ENCODE measurements at places on chromosomes 3 and 15. TPM values are rescaled to one million over a fixed set of nuclear protein-coding genes. Genes with fewer than 3 reads are reported as not detected.

The C3orf85 gene
- total RNA-seq, result not detected

The IGSF11 gene
- total RNA-seq, result not detected

DNA sequence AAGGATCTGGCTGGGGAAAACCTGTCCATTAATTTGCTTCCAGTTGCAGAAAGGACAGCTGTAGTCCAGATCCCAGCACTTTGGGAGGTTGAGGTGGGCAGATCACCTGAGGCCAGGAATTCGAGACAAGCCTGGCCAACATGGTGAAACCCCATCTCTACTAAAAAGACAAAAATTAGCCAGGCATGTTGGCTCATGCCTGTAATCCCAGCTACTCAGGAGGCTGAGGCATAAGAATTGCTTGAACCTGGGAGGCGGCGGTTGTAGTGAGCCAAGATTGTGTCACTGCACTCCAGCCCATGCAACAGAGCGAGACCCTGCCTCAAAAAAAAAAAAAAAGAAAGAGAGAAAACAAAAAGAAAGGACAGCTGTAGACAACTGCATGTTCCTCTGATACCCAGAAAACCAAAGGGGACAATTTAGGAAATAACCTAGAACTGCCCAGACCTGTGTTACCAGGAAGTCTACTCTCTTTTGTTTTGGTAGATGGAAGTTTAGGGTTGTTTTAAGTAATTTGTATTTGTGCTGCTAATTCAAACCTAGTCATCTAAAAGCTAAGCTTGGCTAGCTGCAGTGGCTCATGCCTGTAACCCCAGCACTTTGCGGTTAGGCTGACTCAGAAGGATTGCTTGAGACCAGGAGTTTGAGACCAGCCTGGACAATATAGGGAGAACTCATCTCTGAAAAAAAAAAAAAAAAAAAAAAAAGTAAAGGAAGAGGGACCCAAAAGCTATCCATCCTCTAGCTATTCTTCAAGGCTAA, 22.7 kb downstream of the EXD1 start:
- DNase-seq, result peak; percentile 80

- DNase-seq, result no peak
Measured at GRCh38 chr15:77865106-77865610, 212.4 kb downstream of the TBC1D2B start.

DNA sequence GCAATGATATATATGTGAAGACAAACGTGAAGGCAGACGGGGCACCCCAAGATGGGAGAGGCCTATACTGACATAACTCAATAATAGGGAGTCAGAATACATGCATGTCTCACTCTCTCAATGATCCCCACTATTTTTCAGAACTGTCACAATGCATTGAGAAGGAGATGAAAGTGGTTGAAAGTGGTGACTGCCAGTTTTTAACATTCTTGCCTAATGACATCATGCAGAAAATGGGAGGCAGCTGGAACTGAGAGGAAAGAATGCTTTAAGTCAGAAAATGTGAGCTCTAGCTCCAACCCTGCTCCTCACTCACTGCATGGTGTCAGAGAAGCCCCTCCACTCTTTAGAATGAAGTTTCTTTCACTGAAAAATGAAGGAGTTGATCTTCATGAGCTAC, 55.3 kb upstream of the P2RY1 start:
- DNase-seq, result peak; percentile 9

- DNase-seq, result no peak
Measured at GRCh38 chr3:119239206-119239820, 1.4 kb downstream of the B4GALT4 start.

DNA sequence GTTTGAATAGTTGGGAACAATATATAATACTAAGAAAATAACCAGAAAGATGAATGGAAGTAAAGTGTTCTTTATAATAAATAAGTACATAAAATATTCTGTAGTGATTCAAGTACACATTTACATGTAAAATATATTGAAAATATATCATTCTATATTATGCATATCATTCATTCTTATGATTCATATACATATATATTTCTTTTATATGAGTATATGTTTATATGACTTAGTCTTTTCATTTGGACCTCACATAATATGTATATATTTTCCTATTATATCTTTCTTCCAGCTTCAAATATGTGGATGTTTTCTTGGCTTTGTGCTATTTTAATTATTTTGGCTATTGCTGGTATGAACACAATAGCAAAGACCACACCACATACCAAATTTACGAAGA, at the start of gene OTOL1:
TSS of gene OTOL1 (plus strand) at position 301 of the 400 bp plus-strand sequence. CDS start at position 301, 0 bp downstream.
- no peak for DNase-seq

- no peak for DNase-seq
Measured at GRCh38 chr15:27341780-27342343, 370.9 kb downstream of the GABRG3 start.

- no peak for DNase-seq
Measured at GRCh38 chr15:56052395-56053045, 59.1 kb upstream of the NEDD4 start.

DNA sequence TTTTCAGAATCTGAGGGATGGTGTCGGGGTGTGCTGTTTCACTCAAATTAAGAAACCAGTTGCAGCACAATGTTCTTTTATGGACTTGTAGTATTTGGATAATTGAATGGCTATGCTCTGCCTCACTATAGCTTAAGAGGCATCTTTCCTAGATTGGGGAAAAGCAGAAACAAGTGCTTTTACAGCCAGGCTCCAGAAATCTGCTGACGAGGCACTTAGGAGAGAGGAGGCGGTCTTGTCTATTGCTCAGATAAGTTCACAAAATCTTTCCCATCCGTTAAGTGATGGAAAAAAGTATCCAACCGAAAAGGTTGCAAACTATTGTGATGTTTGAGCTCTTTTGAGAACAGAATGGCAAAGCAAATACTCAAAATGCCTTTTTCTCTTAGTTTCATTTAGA, 336.1 kb upstream of the RARB start:
- DNase-seq, result no peak

DNA sequence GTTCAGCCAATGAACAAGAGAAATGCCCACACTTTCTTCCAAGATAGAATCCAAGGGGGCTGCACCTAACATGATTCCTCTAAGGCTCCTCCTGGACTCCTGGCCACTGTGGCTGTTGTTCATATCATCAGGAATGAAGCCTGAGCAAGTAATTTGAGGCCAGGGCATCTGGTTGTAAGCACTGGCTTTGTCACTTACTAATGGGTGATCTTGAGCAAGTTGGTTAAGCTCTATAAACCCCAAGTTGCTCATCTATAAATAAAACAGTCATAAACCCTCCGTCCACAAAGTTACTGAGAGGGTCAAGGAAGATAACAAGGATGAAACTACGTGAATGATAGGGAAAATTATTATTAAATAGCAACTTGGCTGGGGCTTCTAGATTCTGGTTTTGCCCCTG, 58.3 kb downstream of the CDC25A start:
- DNase-seq, result no peak

The GP9 gene
- not detected for total RNA-seq

DNA sequence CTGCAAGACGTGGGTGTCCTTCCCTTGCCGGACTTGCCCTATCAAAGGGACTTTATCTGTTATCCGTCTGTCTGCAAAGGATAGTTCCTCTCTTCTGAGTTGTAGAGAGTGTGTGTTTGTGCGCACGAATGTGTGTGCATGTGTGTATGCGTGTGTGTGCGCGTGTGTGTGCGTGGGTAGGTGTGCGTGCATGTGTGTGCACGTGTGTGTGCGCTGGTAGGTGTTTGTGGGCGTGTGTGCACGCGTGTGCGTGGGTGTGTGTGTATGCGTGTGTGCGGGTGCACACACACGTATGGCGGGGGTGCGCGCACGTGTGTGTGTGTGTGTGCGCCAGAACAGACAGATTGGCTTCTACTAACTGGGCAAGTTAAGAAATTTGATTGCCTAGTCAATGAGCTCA, 4.1 kb upstream of the BMF start:
- DNase-seq, result no peak
